Smooth muscle cell of the umbilical artery (primary cell): ENCODE measurements at places on chromosomes 4 and X. TPM values are rescaled to one million over a fixed set of nuclear protein-coding genes. Genes with fewer than 3 reads are reported as not detected.

Gene HADH
- 8.6 and 12.7 TPM in 2 replicates for total RNA-seq

Gene TXLNG
- 5.9 and 9.1 TPM in 2 replicates for total RNA-seq

Gene NR3C2
- total RNA-seq, result 1.8 TPM in 2 replicates

Gene DUSP21
- total RNA-seq, result not detected in 2 replicates

Gene ETDB
- total RNA-seq, result not detected in 2 replicates

Gene NAT8L
- total RNA-seq, result 0.14 and 0.30 TPM in 2 replicates

Gene TEX13B
- total RNA-seq, result not detected in 2 replicates

Gene PLAC1
- total RNA-seq, result 1.2 and 2.1 TPM in 2 replicates

Gene CLRN2
- total RNA-seq, result not detected in 2 replicates

Gene RBPJ
- 91.2 and 136 TPM in 2 replicates for total RNA-seq

Gene RCHY1
- total RNA-seq, result 36.0 and 38.0 TPM in 2 replicates

Gene ARHGAP24
- 32.9 and 50.8 TPM in 2 replicates for total RNA-seq

Gene PNMA6F
- not detected in 2 replicates for total RNA-seq

Gene IBSP
- total RNA-seq, result not detected in 2 replicates

Gene GAGE13
- not detected in 2 replicates for total RNA-seq

Gene GAGE12H
- not detected in 2 replicates for total RNA-seq

Gene AADAT
- total RNA-seq, result 1.8 and 5.4 TPM in 2 replicates

Gene SSX2
- total RNA-seq, result not detected in 2 replicates

Gene PCYT1B
- total RNA-seq, result 0.59 and 0.92 TPM in 2 replicates

Gene MAGEA11
- not detected in 2 replicates for total RNA-seq

Gene TMPRSS11D
- not detected in 2 replicates for total RNA-seq

Gene EMCN
- total RNA-seq, result not detected in 2 replicates

Gene ZAR1
- total RNA-seq, result not detected in 2 replicates

Gene SSX3
- not detected in 2 replicates for total RNA-seq

Gene CABS1
- total RNA-seq, result not detected in 2 replicates

Gene PLP2
- total RNA-seq, result 4.8 and 10.5 TPM in 2 replicates

Gene GRPR
- total RNA-seq, result under 0.01 and 0.05 TPM in 2 replicates

Gene CLCN4
- 1.2 and 1.6 TPM in 2 replicates for total RNA-seq

Gene SLC9A7
- 69.8 and 158 TPM in 2 replicates for total RNA-seq

Gene COL4A6
- 9.8 and 17.7 TPM in 2 replicates for total RNA-seq

Gene TIMP1
- 1,164 and 1,671 TPM in 2 replicates for total RNA-seq

Gene PAGE1
- total RNA-seq, result not detected in 2 replicates

Gene MBNL3
- 0.30 and 2.0 TPM in 2 replicates for total RNA-seq

Gene AWAT2
- not detected in 2 replicates for total RNA-seq

Gene GRIA2
- not detected in 2 replicates for total RNA-seq

Gene FAM9B
- not detected in 2 replicates for total RNA-seq

Gene COMMD8
- total RNA-seq, result 26.1 and 26.5 TPM in 2 replicates

Gene SHROOM3
- 1.8 and 5.3 TPM in 2 replicates for total RNA-seq

Gene MAGEB10
- not detected in 2 replicates for total RNA-seq

Gene AR
- 0.89 and 2.1 TPM in 2 replicates for total RNA-seq

Gene SYAP1
- 37.9 and 38.9 TPM in 2 replicates for total RNA-seq

Gene DACH2
- total RNA-seq, result not detected in 2 replicates

Gene AP1S2
- total RNA-seq, result 49.9 and 91.7 TPM in 2 replicates

Gene ARHGEF38
- total RNA-seq, result not detected in 2 replicates

Gene PPEF1
- 0.30 TPM in 1 of 2 replicates, not detected in the other for total RNA-seq

Gene SLC25A4
- total RNA-seq, result 27.5 and 31.2 TPM in 2 replicates

Gene ARMCX2
- 131 and 151 TPM in 2 replicates for total RNA-seq

Gene EGF
- total RNA-seq, result 5.9 and 11.3 TPM in 2 replicates

Gene TENM3
- total RNA-seq, result 28.5 and 44.3 TPM in 2 replicates

Gene TASL
- not detected in 2 replicates for total RNA-seq

Gene GAGE12F
- not detected in 2 replicates for total RNA-seq

Gene TFE3
- 25.8 and 55.0 TPM in 2 replicates for total RNA-seq
